ENCODE measurements at places on chromosomes 1 and 21.

- DNase-seq, result no peak
These were observed 7.6 kb downstream of the SIM2 start for GRCh38 chr21:36706482-36706852.

GRCh38 chr1:102472520-102472919 is 475.8 kb upstream of the OLFM3 start:
- no peak for DNase-seq

- DNase-seq, result no peak
These were observed 634.0 kb upstream of the CHRM3 start for GRCh38 chr1:238752327-238752726.

GRCh38 chr21:45981151-45982091 is at the start of gene COL6A1:
Gene COL6A1, plus strand, starts transcription at chr21:45981770. Its CDS starts 81 bp downstream, at chr21:45981851.
- DNase-seq, result peak; percentile 64

DNA sequence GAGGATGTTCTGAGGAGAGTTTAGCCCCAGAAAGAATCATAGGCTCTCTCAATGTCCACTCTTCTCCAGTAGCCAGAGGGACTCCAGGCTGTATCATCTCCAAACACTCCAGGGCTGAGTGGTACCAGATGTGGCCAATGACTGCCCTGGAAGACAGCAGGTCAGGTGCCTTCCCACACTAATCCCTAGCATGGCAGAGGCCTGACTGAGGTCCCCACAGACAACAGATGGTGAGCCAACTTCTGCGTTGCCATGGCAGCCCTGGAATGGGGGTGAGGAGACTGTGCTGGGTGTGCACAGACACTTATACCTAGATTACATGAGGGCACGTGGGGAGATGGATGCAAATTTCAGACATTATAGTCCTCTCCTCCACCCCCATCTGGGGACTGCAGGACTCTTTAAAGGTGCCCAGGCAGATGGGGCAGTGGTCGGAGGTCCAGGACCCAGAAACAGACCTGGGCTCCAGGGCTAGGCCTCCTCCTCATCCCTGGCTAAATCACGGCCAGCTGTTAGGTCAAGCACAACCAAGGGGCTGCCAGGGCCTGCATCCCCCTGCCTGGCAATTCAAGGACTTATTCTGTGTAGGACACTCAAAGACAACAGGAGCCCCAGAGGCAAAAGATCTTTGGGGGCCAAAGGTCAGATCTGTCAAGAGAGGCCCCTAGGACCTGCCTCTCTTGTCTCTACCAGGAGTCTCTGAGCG is 42.9 kb downstream of the CAMK2N1 start:
- DNase-seq, result no peak

Data from erythroblast (primary cell).